ENCODE measurements at places on chromosomes 16 and 17.
A peak's percentile ranks its signal among the peaks of the same experiment; 100 is the strongest.

- DNase-seq, result no peak
Measured at GRCh38 chr17:34314279-34314678, 5.0 kb upstream of the CCL8 start.

- no peak for DNase-seq
Measured at GRCh38 chr17:45743626-45744326, 40.3 kb upstream of the CRHR1 start.

- no peak for DNase-seq
Measured at GRCh38 chr17:3643889-3644349, 7.4 kb downstream of the CTNS start.

DNA sequence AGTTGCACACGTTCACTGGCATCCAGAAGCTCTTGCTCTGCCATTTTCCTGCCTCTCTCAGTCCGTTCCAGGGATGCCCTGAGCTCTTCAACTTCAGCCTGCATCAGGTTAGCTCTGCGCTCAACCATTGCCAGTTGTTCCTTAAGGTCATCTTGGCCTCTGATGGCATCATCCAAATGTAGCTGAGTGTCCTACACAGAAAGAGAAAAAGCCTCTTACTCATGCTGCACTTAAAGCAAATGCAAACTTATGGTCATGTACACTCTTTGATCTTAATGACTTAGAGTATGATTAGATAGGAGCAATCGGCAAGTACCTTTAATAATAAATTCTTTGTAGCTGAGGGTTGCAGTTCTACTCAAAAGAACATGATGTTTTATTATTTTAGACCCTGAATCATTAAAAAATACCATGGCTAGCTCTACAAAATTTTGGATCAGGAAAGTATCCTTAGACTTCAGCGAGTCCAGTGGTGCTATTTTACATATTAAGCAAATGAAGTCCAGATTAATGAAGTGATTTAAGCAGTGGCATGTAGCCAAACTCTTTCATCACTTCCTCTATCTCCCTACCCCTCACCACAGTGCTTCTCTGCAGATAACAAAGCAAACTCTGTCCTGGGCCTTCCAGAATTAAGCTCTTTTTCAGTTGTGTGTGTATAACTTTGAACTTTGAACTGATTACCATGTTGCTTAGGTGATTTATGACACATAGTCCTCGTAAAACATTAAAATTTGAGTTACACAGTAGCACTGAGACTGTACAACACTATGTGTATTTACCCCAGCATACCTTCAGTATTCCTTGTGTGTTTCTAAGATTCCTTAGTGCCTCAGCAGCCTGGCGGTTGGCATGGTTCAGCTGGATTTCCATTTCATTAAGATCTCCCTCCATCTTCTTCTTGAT, 22.1 kb downstream of the MYH4 start:
- DNase-seq, result no peak

GRCh38 chr17:30239089-30239462, 3.6 kb upstream of the SLC6A4 start:
- DNase-seq, result no peak

DNA sequence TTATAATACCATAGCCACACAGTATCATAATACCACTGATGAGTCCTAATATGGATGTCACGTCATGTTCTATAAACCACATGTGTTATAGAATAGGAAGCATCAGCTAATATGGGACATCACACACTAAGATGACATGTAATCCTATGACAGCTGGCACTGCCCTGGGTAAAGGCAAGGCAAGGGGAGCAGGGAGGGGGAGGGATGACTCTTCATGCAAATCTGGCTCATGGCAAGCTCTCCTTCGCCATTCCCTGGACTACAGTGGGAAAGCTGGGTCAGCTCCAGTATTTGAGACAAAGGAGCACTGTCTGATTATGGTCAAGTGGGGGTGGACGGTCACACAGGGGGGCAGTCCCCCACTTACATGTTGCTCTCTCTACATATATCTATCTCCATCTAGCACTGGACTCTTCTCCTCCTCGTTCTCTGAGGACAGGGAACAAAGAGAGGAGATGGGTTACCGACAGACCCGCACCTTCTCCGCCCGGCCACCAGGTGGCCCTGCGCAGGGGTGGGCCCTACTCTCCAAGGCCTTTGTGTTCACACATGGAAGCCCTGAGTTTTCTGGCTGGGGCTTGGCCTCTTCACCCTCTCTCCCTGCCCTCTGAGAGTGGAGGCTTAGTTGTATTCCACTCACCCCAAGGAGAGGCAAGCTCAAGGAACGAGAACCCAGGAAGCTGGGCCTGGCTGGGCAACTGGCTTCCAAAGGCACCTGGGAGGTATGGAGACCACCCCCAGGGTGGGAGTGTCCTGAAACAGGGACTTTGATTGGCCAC, 23.4 kb upstream of the MPO start:
- DNase-seq, result peak; percentile 22

DNA sequence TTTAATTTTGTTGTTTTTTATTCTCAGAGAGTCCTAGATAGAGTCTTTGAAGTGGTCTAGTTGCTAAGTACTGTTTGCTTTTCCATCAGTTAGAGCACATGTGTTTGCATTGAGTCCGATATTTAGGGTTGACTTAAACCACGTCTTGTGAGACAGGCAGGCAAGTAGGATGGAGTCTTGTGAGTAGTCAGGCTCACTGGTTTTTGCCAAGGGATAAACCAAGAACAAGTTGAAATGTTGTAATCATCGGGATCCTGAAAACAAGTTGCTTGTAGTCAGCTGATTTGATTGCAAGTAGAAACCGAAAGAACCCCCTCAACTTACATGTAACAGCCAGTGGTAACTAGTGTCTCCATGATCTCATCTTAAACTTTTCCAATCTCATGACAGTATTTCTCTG, 17.2 kb downstream of the ATP6V0A1 start:
- no peak for DNase-seq

DNA sequence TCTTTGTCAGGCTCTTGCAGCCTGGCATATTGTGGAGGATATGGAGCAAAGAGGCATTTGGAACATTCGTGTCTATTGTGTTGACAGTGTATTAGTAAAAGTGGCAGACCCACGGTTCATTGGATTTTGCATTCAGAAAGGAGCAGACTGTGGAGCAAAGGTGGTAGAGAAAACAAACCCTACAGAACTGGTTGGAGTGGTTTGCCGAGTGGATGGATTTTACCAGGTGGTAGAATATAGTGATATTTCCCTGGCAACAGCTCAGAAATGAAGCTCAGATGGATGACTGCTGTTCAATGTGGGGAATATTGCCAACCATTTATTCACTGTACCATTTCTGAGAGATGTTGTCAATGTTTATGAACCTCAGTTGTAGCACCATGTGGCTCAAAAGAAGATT, 44.5 kb downstream of the EFCAB13 start:
- DNase-seq, result no peak

- DNase-seq, result no peak
Measured at GRCh38 chr17:17535957-17536356, 39.8 kb upstream of the RASD1 start.

DNA sequence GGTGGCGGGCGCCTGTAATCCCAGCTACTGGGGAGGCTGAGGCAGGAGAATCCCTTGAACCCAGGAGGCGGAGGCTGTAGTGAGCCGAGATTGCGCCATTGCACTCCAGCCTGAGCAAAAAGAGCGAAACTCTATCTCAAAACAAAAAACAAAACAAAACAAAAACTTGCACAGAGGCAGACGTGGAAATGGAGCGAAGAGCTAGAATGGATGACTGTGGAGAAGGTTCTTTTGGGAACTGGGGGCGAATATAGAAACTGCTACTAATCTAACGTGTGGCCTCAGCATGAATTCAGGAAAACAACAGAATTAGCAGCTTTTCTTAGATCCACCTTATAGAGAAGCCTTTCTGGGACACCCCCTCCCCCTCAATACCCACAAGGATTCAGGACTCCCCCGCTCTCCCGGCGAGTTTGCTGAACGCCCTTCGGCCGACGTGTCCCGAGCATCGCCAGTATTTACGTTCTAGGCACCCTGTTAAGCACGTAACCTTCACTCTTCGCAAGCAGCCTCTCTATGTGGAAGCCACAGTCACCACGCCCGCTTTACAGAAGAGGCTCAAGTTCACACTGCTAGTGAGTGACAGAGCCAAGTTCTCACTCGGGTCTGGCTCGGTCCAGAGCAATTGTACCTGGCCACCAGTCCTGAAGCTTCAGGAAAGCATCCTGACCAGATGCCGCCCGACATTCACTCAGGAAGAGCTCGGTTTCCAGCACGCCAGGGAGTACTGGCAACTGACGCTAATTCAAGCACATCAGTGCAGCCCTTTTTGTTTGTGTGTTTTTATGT, 13.3 kb upstream of the ABR start:
- DNase-seq, result no peak

DNA sequence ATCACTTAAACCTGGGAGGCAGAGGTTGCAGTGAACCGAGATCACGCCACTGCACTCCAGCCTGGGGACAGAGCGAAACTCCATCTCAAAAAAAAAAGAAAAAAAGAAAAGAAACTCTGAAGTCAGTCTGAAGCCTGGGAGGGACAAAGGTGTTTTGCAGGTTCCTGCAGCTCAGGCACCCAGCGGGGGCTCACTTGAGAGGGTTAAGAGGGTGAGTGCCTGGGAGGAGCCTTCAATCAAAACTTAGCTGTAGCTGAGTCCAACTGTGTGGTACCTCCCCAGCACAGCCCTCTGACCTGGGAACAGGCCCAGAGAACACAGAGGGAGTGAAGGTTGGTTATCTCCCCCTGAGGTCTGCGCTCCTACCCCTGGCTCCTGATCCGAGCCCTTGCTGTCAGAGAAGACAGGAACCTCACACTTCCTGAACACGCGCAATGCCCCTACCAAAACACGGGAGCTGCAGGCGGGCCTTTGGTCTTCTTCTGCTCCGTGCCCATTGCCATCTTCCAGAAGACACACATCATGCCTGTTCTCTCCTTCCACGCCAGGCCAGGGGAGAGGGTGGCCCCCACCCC, 20.4 kb upstream of the ZC3H18 start:
- DNase-seq, result no peak

Measured in stimulated activated CD8-positive, alpha-beta memory T cell treated with anti-CD3 and anti-CD28 coated beads, Interleukin-12 subunit alpha, Interleukin-12 subunit beta, amount 100 ng/mL, for 1 hour (primary cell).